ENCODE measurements at places on chromosomes 4 and X.

GRCh38 chr4:3219761-3220475 is 29.0 kb upstream of the MSANTD1 start:
- no peak for DNase-seq

DNA sequence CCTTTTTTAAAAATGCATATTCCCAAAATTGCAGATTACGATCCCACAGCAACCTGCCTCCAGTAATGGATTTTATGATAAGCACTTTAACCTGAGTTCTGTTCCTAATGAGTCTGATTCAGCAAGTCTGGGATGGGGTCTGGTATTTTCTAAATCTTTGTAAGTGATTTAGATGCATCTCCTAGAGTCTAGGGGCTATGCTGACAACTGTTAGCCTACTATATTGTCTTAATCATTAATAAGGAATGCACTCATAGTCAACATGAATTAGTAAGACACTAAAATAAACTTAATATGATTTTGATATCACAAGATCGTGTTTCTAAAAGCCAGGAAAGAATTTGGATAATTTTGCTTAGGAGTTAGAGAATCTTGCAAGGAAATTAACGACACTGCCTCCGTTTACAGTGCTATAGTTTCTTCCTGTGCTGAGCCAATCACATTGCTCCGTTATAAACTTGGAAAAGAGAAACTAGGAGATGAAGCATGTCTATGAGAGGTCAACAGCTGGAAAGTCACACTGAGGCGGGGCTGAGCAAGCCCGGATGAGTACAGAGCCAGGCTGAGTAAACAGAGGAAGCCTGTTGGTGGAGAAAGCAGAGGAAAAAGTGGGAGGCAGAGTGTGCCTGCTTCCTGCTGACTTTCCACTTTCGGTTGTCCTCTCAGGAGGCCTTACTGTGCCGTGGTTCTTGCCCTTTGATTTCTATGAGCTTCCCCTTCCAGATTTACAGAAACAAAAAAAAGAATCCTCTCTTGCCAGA is 5.4 kb downstream of the SCARB2 start:
- no peak for DNase-seq

DNA sequence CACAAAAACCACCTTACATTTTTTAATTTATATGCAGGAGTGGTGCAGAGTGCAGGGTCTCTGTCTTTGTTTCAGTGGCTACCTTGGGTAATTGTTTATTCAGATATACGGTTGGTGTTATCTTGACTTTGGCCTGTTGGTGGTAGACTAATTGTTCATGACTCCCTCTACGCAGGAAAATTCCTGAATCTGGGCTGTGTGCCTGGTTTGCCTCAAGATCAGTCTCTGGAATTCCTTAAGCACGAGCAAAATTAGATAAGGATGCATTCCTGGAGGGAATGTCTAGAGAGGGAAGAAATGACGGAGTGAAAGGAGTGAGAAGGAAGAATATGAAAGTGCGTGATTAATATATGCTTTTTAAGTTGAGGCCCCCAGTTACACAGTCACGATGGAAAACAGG is 576.9 kb upstream of the PCDH10 start:
- no peak for DNase-seq

GRCh38 chr4:102318105-102318504 is 27.2 kb downstream of the SLC39A8 start:
- no peak for DNase-seq

DNA sequence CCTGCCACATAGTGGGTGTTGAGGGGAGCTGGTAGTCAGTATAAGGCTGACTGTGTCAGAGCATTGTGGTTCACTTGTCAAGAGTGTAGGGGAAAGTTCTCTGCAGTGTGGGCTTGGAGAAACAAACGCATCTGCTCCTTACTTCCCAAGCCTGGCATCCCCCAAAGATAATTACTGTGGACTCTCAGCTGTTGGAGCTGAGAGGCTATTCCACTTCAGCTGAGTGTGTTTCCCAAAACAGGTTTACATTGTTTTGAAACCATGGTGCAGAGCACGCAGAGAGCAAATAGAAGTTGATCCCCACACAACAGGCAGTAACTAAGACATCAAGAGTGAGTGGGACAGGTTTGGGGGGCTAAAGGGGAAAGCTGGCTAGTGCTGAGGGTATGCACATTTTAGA is 181.0 kb upstream of the EOLA2 start:
- DNase-seq = no peak
